ENCODE measurements at places on chromosomes 3 and 15.

- peak; percentile 74 for DNase-seq
These were observed 58.7 kb downstream of the CD200 start for GRCh38 chr3:112391648-112392047.

DNA sequence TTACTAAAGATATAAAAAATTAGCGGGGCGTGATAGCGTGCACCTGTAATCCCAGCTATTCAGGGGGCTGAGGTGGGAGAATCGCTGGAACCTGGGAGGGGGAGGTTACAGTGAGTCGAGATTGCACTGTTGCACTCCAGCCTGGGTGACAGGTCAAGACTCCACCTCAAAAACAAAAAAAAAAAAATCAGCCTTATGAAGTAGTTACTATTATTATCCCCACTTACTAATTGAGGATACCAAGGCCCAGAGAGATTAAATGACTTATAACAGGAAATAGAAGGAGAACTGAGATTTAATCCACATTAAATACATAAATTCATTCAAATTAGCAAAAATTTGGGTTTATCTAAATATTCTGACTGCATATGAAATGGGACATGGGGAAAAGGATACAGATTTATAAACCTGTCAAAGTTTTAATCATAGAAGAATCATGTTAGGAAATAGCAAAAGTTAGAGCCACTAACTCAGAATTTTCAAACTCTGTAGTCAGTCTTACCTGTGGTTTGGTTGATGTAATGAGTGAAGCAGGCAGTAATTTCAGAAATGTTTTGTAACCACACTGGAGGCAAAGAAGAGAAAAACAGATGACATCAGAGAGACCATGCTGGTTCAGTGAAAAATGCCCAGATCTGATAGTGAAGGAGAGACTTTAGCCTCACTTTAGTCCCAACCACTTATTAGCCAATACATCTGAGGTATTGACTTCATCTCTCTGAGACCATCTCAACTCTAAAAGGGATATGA lies 25.0 kb upstream of the ACAP2 start:
- peak; percentile 33 for DNase-seq

DNA sequence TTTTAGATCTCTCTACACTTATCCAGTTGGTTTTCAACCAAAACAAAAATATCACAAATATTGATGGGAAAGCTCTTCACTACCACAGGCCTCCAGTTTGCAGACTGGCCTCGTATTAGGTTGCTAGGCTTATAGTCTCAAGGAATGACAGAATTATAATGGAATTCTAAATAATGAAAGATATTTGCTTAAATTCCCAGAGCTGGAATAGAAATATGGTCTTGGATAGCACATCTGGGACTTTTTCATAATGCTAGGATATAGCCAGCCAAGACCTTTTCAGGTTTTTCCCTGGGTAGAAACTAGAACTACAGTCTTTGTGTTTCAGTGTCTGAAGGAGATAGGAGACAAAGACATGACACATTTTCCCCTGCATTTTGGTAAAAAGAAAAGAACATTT lies 121.9 kb upstream of the STAC start:
- DNase-seq = no peak

DNA sequence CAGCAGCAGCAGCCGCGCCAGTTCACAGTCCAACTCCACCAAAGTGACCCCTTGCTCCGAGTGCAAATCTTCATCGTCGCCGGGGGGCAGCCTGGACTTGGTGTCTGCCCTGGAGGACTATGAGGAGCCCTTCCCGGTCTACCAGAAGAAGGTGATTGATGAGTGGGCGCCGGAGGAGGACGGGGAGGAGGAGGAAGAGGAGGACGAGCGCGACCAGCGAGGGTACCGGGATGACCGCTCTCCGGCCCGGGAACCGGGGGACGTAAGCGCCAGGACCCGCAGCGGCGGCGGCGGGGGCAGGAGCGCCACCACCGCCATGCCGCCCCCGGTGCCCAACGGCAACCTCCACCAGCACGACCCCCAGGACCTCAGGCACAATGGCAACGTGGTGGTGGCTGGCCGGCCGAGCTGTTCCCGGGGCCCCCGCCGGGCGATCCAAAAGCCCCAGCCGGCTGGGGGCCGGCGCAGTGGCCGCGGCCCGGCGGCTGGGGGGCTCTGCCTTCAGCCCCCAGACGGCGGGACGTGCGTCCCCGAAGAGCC lies 224.1 kb upstream of the IL12A start:
- no peak for DNase-seq

GRCh38 chr15:58049520-58050227 lies 15.8 kb downstream of the ALDH1A2 start:
- DNase-seq = no peak

GRCh38 chr3:111666041-111666735 lies 71.0 kb upstream of the ZBED2 start:
- no peak for DNase-seq

- no peak for DNase-seq
These were observed 4.5 kb downstream of the GPR62 start for GRCh38 chr3:51959651-51960050.

DNA sequence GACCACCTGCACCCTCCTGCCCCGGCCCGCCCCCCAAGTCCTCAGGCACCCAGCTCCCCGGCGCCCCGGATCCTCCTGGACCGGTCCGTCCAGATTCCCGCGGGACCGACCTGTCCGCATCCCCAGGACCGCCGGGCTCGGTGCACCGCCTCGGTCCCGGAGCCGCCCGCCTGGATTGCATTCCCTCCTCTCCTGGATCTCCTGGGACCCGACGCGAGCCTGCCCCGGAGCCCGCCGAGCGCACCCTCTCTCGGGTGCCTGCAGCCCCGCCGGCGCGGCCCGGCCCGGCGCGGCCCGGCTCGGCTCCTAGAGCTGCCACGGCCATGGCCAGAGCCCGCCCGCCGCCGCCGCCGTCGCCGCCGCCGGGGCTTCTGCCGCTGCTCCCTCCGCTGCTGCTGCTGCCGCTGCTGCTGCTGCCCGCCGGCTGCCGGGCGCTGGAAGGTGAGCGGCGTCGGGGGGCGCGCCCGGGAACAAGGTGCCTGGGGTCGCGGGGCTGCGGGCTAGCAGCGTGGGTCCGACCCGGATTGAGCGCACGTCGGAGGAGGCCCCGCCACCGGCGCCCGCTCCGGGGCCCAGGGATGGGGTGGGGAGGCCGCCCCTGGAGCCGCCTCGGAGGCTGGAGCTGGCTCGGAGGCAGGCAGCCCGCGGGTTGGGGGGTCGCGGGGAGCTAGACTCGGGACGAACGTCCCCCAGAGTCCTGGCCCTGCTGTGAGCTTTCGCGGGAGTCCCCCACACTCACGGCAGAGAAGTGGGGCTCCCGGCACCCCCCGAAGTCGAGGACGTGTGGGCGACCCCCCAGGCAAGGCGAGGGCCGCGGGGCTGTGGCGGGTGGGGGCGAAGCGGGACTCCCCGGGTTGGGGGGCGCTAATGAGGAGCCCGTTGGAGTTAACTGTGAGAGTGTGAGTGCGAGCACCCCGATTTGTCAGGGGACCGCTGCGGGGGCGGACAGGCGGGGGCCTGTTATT lies 610 bp downstream of the EPHB3 start:
- DNase-seq = no peak

GRCh38 chr3:177516158-177517011 lies 319.1 kb upstream of the TBL1XR1 start:
- DNase-seq = peak; percentile 83

GRCh38 chr3:126679831-126680666 lies 24.0 kb upstream of the CHCHD6 start:
- DNase-seq = no peak

DNA sequence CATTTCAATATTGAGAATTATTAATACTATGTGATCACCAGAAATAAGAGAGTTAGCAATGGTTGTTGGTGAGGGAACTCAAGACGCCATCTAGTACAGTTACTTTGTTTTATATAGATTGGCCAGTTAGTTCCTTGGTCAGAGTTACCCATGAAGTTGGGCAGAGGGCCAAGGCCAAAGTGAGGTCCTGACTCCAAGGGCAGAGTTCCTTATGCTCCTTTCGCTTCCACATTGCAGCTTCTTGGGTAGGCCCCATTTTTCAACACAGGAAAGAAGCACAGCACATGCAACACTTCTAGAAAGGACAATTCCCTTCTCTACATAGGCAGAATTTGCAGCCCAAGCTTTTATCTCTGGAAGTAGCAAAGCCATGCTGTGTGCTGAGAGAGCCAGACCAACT lies 178.6 kb downstream of the KCNAB1 start:
- DNase-seq = no peak

GRCh38 chr3:58623961-58624360 lies 42.6 kb downstream of the FAM3D start:
- no peak for DNase-seq

DNA sequence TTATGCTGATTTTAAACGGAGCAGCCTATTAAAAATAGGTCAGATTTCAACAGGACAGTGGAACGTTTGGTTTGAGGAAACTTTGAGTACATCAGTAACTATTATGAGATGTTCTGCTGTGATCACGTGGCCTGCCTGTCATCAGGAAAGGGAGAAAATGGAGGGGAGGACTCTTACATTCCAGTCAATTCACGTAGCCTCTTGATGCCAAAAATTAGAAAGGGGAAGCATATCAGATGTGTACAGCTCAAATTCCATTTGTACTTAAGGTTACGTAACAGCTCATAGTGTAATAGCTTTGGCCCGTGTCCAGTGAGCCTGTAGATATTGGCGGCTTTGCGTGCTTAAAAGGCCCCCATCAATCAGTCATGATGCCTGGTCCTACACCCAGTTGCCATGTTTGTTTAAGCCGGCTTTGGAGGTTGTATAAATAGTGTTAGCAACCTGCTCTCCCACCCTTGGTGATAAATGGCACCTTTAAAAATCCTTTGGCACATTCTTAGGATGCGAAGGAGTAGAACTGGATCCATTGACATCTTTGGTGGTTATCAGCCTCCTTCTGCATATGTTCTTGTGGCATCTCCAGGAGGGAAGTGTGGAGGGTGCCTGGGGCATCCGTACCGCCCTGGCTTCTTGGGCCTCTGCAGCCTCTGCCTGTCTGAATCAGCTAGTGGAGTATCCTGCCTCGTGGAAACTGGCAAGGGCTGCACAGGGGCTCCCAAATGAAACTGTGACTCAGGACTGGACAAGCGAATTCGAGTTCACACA lies 163.9 kb downstream of the THSD4 start:
- DNase-seq = peak; percentile 94

DNA sequence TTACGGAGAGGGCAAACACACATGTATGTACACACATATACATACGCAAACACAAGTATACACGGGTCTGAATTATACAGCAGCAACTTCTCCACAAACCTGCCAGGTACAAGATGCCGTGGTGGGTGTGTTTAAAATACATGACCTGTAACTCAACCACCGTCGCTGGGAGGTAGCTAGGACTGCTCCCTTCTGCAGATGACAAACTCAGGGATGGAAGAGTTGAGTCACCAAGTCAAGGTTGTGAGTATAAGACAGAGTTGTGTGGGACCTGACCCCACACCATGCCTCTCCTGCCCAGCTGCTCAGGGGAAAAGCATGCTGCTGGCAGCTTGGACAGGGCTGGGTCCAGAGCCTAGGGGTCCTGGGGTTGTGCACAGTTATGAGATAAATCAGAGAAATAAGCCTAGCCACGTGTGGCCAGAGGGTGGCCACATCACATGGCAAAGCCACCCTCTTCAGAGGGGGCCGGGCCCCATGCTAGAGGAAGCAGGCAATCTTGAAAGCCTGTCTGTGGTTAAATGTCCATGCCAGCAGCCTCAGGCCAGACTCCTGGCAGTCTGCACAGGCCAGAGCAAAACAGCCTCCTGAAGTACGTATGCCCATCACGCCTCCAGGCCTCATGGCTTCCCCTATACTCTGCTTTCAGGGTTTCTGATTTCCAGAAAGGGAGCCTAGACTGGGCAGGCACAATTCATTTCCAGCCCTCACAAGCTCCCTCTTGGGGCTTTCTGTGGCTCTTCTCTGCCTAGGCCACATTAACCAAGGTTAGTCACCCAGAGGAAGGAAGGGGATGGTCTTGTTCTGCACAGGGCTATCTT lies 107.7 kb upstream of the RPL32 start:
- DNase-seq = peak; percentile 20

DNA sequence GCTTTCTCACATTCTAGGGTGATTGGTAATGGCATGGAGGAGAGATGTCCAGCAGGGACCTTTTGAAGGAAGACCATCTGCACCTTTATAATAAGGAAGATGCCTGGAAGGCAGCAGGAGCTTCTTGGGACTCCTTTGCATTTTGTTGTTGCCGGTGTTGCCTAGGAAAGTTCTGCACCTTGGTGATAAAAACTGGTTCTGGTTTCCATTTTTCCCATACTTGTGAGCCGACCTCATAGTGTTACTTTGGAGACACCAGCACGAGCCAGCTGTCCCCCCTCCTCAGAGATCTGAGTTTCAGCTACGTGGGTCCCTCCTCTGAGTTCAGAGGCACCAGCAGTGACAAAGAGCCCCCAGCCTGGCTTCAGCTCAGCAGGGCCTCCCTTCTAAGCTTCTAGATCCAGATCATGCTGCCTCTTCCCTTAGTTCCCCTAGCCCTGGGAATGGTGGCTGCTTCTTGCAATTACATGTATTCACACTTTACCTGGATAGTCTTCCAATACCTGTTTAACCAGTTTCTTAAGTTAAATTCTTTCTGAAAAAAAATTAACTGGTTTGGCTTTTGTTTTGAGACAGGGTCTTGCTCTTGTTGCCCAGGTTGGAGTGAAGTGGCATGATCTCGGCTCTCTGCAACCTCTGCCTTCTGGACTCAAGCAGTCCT lies 18.0 kb upstream of the FSTL1 start:
- DNase-seq = no peak

DNA sequence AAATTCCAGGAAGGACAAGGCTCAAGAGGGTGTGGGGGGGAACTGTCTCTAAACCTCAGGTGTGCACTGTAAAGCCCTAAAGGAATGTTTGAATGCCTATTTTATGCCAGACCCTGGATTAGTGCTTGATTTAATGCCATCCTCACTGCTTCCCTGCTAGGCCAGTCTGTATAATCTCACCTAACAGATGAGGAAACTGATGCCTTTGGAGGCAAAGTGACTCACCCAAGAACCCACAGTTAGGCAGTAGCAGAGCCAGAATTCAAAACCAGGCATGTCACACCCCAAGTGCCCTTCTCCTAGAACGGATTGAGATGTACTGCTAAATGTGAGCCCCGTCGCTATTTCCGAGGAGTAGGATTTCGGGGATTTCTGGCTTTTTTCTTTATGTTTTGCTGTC lies 7.8 kb downstream of the CAMK1 start:
- no peak for DNase-seq

GRCh38 chr3:21718161-21718765 lies 32.7 kb downstream of the ZNF385D start:
- peak; percentile 64 for DNase-seq

GRCh38 chr15:53549697-53550305 lies 209.7 kb downstream of the WDR72 start:
- DNase-seq = no peak

- no peak for DNase-seq
These were observed 75.6 kb upstream of the ICE2 start for GRCh38 chr15:60554494-60554893.

- DNase-seq = peak; percentile 83
These were observed 229.0 kb downstream of the ITPR1 start for GRCh38 chr3:4722103-4722502.

- no peak for DNase-seq
These were observed 358.1 kb downstream of the CNTN4 start for GRCh38 chr3:2456788-2457187.
